ENCODE measurements at places on chromosomes 7 and 10.

- H3K27me3 ChIP-seq = no peaks in the 10 kb centered on the region
- peaks cover 3% of the 10 kb centered on the region for H3K4me1 ChIP-seq
- no peak for DNase-seq
- no peak overlapping the region for H3K27ac ChIP-seq
- no peaks in the 10 kb centered on the region for H3K36me3 ChIP-seq
These were observed 566 bp downstream of the ASNS start for GRCh38 chr7:97871659-97872024.

- no peak overlapping the region for H3K4me3 ChIP-seq
- no peak overlapping the region for H3K27ac ChIP-seq
- no peak for DNase-seq
- H3K36me3 ChIP-seq = no peaks in the 10 kb centered on the region
- H3K4me1 ChIP-seq = peaks cover 4% of the 10 kb centered on the region
These were observed 13.4 kb downstream of the SSC4D start for GRCh38 chr7:76395965-76396726.

- no peaks in the 10 kb centered on the region for H3K36me3 ChIP-seq
- no peak overlapping the region for H3K4me3 ChIP-seq
- DNase-seq = no peak
These were observed 134.0 kb downstream of the GLI3 start for GRCh38 chr7:42103020-42103419.

DNA sequence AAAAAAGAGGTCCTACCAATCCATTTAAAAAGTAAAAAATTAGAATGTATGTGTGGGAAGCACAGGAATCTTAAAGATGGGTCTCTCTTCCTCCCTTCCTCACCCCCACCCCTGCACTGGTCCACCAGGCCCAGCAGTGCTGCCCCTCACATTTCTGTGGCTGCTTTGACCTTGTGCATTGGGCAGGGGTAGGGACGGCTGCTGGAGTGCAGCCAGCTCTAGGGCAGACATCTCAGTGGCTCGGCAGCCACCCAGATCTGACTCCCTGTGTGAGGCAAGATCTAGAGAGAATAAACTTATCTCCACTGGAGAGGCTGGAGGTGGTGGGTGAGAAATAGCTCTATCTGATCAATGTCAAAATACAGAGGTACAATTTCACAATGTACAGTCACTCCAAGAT lies 6.7 kb downstream of the FAM180A start:
- H3K4me1 ChIP-seq = peaks cover 11% of the 10 kb centered on the region
- H3K4me3 ChIP-seq = no peak overlapping the region
- H3K36me3 ChIP-seq = no peaks in the 10 kb centered on the region
- DNase-seq = no peak
